ENCODE measurements at places on chromosomes 7 and 10. TPM values are rescaled to one million over a fixed set of nuclear protein-coding genes. Genes with fewer than 3 reads are reported as not detected.

CHST3 gene
- total RNA-seq = not detected

- ATAC-seq = no peak
These were observed 12.6 kb downstream of the FFAR4 start for GRCh38 chr10:93579089-93579488.

GRCh38 chr10:124605856-124606812, 138.0 kb downstream of the FAM53B start:
- no peak for ATAC-seq

GRCh38 chr10:109358325-109358724, 565.0 kb downstream of the XPNPEP1 start:
- no peak for ATAC-seq

DNA sequence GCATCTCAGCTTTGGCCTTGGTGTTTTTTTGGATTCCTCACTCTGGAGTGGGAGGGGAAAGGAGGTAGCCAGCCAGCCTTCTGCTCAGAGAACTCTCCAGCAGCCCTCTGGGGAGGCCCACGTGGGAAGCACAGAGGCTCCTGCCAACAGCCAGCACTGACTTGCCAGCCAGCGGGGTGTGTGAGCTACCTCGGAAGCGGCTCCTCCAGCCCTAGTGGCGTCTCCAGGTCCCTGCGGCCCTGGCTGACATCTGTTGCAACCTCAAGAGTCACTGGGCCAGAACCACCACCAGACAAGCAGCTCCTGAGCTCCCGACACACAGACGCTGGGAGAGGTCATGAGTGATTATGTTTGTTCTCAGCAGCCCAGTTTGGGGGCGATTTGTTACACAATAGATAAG, 180.2 kb upstream of the FZD8 start:
- no peak for ATAC-seq

DNA sequence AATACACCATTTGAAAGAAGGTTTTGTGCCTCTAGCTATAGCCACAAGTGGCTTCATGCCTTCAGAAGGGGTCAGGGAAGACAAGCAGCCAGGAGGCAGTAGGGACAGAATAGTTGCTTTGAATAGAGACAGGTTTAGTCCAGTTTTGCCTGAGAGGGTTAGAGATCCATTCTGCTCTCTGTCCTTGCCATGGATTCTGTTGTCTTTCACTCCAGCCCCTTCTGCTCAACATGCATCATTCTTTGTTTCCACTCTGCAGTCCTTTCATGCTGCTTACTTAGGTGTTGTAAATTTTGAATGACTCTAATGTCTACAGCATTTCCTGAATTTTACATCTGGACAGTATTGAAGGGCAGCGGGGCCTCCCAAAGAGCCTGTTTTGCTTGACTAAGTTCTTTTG, 60.3 kb downstream of the CNTNAP2 start:
- ATAC-seq = no peak

DNA sequence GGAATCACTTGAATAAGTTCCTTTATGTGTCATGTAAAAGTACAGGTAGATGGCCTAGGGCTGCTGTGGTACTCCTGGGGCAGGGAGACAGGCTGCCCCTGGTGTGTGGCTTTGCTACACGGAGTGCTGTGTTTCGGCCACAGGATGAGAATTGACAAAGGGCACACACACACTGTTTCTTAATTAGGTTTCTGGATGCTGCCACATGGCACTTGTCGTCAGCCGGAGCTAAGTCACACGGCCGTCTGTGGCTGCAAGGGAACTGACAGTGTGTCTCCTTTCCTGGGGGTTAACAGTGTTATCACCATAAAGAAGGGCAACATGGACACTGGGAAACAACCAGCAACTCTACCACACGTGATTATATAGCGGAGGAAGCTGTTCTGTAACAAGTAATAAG, 55.7 kb upstream of the CREB5 start:
- ATAC-seq = no peak

GPR85 gene
- total RNA-seq = not detected

RBP4 gene
- not detected for total RNA-seq

GRCh38 chr10:5561704-5562645, 37.2 kb downstream of the CALML3 start:
- no peak for ATAC-seq

DNA sequence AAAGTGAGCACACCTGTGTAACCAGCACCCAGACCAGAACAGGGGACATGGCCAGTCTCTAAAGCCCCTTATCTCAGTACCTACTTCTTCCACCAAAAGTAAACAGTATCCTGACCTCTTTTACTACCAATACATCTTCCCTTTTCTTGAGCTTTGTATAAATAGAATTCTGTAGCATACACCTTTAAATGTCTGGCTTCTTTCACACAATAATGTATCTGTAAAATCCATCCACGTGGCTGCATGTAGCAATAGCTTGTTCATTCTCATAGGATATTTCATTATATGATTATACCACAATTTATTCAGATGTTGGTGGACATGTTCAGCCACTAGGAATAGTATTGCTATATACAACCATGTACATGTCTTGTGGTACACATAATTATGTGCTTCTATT, 40.6 kb downstream of the BTBD16 start:
- ATAC-seq = no peak

ALDH18A1 gene
- total RNA-seq = 58.9 TPM

DNA sequence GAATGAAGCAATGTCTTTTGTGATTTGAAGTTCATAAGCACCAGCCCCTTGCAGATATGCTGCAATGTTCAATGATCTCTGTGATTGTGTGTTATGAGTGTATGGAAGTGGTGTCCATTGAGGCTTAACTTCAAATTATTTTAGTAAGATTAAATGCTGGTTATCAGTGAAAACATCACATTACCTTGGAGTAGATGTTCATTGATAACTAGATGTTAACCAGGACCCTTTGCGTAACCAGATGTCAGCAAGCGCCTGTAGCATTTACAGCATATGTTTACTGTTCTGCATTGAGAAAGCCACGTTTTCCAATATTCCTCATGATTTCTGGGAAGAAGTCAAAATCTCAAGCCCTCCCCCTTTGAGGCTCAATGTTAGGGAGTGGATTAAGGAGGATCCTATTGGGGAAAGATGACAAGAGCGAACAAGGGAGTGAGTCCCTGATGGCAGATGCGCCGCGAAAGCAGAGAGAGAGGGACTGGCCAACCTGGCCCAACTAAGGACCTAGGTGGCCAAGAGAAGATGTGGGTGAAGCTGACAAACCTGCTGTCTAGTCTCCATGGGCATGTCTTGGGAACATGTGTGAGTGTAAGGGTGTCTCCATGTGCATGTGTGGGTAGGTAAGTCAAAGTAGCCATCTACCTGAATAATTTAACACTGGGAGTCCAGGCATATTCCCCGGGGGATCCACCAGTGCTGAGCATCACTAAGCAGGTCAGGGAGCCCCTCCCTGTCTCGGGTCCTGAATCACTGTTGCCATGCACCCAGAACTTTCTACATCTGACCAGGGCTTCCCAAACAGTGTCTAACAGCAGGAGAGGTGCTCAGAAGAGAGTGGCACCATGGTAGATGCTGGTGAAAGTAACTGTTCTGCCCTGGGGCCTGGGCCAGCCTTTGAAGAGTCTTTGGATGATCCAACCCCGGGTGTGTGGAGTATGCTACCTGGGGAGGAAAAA, 141.6 kb upstream of the GDF10 start:
- ATAC-seq = no peak

Measured in activated T-helper 17 cell treated with anti-CD3 and anti-CD28 coated beads, Interleukin-2, amount 50 U/mL, for 72 hours (primary cell).